ENCODE measurements at places on chromosomes 12 and 14.

GRCh38 chr14:104400355-104400754, 179.2 kb upstream of the C14orf180 start:
- DNase-seq = no peak

- DNase-seq = no peak
Measured at GRCh38 chr14:36455241-36455627, 64.8 kb downstream of the NKX2-1 start.

DNA sequence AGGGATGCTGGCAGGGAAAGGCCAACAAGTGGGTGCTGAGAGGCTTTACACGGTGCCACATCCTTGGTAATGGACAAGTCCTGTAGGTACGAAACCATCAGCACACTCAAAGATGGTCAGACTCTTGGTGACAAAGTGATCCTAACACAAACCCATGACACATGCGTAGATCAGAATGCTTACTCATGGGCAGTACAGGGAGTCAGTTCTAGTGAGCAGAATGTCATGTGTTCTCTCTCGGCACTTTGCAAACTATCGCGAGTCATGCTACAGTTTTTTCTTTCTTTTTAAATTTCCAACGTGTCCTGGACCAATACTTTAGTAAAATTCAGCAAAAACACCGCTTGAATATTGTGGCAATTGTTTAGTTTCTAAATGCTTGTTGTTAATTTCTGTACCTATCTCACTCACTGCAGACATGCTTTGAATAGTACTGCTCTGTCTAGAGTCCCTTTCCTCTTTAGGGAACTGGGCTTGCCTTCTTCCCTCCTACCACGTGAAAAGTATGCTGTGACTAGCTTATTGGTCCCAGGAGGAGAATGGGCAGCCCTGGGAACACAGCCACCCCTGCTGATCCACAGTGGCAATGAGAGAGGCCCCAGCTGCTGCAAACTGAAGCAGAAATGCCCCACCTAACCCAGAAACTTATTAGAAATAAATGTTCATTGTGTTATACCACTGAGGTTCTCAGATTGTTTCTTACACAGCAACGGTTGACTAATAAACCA, 62.4 kb downstream of the UBR7 start:
- DNase-seq = no peak

DNA sequence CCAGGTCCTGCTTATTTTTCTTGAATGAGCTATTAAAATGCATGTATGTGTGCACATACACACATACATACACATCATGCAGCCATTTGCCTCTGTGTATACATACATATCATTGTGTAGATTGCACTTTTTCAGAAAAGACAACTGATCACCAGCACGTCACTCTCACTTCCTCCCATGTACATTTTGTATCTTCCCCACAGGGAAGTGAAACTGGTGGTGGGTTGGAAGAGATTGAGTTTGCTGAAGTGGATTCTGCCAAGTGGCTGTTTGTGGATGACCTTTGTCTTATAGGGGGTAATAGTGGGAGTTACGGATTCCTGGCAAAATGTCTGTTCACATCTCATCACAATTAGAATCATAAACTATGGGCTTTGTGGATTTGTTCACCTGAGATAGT, 448.6 kb downstream of the RAD51B start:
- DNase-seq = no peak

- no peak for DNase-seq
Measured at GRCh38 chr12:115201966-115202365, 518.0 kb upstream of the TBX3 start.

GRCh38 chr14:88825503-88825902, 1.1 kb downstream of the TTC8 start:
- DNase-seq = no peak

- no peak for DNase-seq
Measured at GRCh38 chr12:26130728-26131127, 5.9 kb upstream of the BHLHE41 start.

DNA sequence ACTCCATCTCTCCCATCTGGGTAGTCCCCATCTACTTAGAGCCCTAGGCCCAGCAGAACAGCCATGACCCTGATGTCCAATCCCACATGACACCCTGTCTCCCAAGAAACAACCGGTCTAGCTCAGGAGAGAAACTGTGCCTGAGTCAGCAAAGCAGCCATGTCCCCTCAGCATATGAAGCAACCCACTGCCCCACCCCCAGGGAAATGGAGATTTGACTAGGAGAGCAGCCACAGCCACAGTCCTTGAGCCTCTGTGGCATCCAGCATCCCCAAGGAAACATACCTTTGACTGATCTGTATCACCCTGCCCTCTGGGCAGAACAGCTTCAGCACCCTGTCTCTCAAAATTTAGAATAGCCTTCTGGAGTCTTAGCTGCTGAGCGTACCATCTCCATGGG, 641.9 kb upstream of the FBXO33 start:
- no peak for DNase-seq

DNA sequence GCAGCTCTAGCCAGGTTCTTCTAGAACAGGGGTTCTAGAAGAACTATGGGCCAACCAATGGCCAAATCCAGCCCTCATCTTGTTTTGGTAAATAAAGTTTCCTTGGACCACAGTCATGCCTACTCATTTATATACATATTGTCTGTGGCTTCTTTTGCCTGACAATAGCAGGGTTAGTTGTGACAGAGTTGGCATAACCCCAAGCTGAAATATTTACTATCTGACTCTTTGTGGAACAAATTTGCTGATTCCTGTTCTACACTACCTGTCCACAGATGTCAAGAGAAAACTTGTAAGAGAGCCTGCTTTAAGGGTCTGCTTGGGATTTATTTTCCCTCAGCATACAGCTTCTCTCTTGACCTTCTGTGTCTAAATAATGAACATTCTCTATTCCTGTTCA, 289.0 kb downstream of the KSR2 start:
- DNase-seq = no peak

- DNase-seq = no peak
Measured at GRCh38 chr12:24661657-24662096, 287.2 kb downstream of the BCAT1 start.
